Ascending aorta (tissue), 2 donors: ENCODE measurements at places on chromosomes 1 and 21.

DNA sequence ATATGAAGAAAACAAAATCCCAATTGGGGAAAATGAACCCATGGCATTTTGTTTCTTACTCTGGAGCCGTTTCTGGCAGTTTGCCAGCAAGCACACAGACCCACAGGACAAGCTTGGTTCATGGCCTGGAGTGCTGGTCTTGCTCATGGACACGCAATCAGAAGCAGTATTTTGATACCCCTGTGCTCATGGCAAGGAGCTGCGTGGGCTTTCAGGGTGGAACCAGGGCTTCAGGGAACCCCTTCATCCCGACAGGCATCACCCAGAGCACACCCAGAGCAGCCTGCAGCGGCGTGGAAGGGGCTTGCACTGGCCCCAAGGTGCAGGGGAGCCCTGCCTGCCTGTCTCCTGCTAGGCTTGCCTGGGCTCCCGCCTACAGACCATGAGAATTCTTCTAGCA, 45.4 kb upstream of the PCBP3 start:
- no peak for DNase-seq

DNA sequence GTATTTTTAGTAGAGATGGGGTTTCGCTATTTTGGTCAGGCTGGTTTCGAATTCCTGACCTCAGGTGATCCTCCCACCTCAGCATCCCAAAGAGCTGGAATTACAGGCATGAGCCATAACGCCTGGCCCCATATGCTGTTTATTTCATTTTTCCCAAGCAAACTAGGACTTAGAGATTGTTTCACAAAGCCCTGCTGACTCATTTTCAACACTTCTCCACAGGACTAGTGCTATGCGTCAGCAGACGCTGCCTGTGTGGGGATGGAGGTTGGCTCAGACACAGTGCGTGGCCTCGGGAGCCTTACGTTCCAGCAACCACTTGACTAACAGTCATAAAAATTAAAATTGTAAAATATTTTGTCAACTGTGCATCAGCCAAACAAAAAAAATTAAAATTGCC, 22.7 kb downstream of the PKNOX1 start:
- peak; percentile 84 for DNase-seq

DNA sequence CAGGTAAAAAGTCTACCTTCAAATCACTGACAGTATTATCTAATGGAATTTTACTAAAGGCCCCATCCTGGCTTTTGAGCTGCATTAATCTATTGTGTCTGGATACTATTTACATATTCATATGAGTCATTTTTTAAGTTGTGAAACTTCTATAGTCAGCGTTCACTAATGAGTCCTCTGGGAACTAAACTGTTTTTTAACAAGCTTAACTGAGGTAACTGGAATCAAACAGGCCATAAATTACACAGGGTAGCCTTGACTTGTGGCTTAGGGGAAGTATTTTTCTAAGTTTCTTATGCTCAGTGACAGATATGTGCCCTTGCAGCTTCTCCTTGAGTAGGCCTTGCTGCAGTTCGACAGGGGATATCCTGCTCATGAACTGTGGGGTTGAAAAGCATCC, 68.8 kb downstream of the JMJD4 start:
- DNase-seq, result no peak

DNA sequence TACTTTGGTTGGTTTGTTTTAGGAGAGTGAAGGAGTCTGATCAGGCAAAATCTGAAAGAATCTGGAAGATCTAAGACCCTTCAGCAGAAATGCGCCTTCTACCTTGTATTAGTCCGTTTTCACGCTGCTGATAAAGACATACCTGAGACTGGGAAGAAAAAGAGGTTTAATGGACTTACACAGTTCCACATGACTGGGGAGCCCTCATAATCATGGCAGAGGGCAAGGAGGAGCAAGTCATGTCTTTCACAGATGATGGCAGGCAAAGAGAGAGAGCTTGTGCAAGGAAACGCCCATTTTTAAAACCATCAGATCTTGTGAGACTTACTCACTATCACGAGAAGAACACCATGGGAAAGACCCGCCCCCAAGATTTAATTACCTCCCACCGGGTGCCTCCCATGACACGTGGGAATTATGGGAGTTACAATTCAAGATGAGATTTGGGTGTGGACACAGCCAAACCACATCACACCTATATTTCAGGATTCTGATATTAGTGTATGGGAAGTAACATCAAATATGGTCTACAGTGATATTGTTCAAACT, 99.3 kb downstream of the GLUL start:
- no peak for DNase-seq

- DNase-seq, result no peak
Measured at GRCh38 chr1:54384918-54385726, 21.1 kb downstream of the SSBP3 start.

- no peak for DNase-seq
Measured at GRCh38 chr21:45330075-45330781, 42.5 kb upstream of the POFUT2 start.

- no peak for DNase-seq
Measured at GRCh38 chr1:178150610-178151009, 56.7 kb downstream of the RASAL2 start.

DNA sequence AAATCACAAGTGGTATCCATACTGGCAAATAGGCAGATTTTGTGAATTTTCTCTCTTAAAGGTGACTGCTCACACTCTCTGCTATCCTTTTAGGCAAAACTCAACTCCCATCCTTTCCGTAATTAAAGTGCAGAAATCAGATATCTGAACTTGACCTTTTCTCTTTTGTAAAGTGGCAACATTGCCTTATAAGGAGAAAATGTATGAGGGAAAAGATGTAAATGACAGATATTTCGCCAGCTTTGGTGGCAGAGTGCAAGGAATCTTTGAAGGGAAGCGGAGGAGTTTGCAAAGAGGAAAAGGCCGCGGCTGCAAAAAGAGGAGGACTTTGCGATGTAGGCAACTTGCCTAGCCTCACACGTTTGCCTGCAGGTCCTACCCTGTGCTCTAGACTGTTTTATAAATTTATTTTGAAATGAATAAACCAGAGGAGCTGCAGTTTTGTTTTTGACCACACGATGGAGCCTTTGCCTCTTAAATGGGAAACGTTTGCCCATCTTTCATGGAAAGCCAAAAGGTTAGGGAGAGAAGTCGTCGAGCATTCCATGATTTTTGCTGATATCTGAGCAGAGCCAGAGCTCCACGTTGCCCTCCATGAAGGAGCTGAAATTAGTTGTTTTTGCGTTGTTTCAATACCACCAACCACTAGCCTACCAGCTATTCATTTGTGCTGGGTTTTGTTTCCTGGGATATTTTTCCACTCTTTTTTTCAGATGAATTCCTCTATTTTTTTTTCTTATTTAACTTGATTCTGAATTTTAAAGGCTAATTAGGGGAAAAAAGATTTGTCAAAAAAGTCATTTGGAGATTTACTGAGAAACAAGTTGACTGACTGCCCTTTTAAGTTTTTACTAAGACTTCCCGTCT, 242.3 kb downstream of the LMX1A start:
- DNase-seq, result no peak

- DNase-seq, result no peak
Measured at GRCh38 chr1:17725811-17726582, 29.1 kb upstream of the ACTL8 start.

- DNase-seq, result no peak
Measured at GRCh38 chr1:218369688-218370511, 24.8 kb downstream of the TGFB2 start.

GRCh38 chr1:48841966-48842365, 65.3 kb upstream of the BEND5 start:
- DNase-seq, result no peak

DNA sequence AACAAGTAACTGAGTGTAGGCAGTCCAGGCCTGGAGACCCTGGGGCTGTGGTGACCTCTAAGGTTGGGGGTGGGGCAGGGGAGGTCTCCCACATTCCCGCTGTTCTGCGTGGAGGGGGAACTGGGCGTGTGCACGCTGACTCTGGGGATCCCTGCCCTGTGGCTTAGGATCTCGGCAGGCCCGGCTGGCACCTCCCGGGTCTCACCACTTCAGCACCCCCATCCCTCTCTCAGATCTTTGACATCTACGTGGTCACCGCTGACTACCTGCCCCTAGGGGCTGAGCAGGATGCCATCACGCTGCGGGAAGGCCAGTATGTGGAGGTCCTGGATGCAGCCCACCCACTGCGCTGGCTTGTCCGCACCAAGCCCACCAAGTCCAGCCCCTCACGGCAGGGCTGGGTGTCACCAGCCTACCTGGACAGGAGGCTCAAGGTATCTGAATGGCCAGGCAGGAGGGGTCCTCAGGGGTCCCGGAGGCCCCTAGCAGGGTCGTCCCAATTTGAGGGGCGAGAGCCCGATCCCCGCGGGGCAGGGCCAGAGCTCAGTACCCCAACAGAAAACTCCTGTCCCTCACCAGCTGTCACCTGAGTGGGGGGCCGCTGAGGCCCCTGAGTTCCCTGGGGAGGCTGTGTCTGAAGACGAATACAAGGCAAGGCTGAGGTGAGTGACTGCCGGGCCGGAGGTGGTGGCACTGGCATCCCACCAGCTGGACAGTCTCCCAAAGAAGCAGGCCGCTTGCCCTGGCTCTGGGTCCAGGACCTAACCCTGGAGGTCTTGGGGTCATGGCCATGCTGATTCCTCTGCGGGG, 68.7 kb downstream of the TRIM11 start:
- DNase-seq, result peak; percentile 58

DNA sequence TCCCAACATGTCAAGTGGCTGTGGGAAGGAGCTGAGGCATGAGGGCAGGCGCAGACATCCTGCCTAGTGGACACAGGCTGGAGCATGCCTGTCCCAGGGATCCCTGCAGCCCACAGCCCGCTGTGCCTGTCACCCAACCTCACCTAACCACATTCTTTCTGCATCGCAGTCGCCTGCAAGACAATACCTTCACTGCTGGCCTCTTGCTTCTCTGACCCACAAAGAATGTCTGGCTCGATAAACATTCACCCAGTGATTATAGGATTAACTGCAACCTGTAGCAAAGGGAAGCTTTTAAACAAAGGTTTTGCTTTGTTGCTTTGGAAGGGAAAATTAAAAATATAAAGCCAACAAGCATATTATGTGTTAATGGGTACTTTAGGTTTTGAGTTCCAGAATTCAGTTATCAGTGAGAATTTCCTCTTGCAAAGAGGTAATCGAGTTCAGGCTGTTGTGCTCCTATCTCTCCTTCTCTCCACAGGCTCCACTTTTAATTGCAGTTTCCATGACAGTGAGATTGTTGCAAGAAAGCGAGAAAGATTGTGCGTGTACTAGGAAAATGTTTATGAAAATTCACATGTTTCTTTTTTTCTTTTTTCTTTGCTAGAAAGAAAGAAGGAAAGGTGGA, 40.0 kb upstream of the ZNF648 start:
- DNase-seq, result no peak

GRCh38 chr1:247468481-247469140, 10.7 kb upstream of the OR2B11 start:
- DNase-seq, result no peak

DNA sequence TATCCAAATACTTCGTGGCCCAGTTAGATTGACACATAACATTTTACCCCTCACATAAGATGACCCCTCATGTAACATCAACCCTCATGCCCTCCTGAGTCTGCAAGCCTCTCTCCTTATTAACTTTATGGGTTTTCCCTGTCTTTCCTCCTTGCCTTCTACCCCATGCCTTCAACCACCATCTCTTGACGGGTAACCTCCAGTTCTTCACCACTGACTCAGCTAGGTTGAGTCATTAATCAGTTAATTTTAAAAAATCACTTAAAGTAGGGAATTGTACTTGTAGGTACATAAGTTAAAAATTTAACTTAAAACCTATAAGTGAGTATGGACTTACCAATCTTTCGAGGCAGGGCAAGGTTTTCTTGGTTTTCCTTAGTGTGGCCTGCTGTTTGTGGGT, 330.7 kb downstream of the CAMTA1 start:
- DNase-seq, result no peak

DNA sequence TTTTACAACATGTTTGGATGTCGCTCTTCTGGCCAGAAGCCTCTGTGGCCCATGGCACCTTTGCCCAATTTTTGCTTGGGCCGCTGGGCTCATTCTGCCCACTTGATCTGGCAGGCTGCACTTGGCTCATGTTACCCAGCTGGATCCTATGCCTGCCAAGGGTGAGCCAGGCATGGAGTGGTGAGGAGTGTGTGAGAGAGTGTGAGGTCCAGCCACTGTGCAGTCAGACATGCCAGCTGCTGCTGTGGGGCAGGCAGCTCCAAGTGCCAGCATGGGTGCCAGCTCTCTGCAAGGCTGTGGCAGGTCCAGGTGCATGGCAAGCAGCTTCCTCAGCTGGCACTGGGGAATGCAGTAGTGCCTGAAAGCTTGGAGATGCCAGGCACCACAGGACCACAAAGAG, 71.0 kb downstream of the EBNA1BP2 start:
- no peak for DNase-seq

DNA sequence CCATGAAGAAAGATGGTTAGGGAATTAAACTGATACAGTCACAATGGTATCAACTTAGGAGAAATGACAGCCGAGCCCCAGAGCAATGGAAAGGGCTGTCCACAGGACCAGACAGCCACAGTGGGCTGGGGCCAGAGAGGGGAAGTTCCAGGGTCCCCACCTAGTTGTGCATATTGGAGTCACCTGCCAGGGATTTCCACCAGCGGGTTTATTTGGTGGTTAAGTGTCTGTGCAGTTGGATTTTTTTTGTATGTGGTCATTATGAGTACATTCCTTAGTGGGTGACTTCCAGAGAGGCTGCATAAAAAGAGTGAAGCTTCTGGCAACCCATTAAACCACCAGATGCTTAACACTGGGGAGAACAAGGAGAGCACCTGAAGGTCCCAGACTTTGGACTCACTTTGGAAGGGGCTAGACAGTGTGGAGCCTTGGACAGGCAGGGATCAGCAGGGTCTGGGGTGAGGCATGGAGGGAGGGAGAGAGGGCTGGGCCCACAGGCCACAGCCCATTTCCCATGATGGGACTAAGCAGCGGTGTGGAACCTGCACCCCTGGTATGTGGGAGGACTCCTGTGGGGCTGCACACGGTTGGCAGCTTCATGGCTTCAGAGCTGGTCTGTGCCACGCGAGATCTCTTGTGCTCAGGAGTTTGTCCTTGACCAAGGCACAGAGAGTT, 7.8 kb upstream of the PTTG1IP start:
- DNase-seq, result no peak

DNA sequence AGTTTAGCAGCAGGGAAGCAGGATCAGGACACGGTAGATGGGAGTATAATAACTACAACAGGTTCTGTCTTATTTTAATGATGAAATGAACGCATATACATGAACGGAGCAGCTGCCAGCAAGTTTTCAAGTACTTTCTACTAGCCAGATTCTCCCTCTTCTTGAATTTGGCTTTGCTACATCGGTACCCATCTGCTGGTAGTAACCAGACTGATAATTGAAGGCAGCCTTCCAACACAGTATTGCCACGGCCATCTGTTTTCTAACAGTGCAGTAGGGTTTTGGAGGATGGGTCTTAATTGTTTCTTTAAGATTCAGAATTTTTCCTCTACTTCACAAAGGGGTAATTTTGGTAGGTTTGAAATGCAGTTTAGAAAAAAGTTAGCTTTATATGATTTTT, 33.4 kb downstream of the CENPF start:
- DNase-seq, result no peak

DNA sequence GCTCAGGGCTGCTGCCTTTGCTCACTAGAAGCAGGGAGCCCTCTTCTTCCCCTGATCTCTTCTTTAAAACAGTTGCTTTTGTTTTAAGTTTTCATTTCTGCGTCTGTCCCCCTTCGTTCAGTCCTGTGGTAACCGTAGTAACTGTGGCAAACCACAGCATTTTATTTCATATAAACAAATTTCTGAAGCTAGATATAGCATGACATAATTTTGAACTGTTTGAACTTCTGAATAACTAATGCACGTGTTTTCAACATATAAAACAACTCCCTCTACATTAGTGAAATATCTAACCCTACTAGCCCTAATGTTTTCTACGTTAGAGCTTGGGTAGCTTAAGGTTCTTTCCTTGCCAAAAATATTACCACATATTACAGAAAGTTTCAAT, 104.6 kb downstream of the DISP1 start:
- no peak for DNase-seq

- DNase-seq, result no peak
Measured at GRCh38 chr1:39689214-39689613, 2.0 kb downstream of the HPCAL4 start.
